B cell (primary cell): ENCODE measurements at places on chromosomes 1 and 21.
A peak's percentile ranks its signal among the peaks of the same experiment; 100 is the strongest.

GRCh38 chr1:84603941-84604830 lies 29.9 kb upstream of the CTBS start:
- DNase-seq = no peak

GRCh38 chr21:17051054-17051453 lies 461.8 kb upstream of the CXADR start:
- DNase-seq = no peak

DNA sequence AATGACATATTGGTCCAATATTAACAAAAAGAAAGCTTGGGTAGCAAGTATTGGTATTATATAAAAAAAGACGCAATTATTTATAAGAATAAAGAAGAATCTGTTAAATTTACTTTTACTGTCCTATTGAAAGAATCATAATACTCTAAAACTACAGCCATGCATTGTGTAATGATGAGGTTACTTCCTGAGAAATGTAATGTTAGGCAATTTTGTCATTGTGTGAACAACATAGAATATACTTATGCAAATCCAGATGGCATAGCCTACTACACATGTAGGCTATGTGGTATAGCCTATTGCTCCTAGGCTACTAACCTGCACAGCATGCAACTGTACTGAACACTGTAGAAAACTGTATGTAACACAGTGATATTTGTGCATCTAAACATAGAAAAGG lies 121.2 kb upstream of the PTGFR start:
- DNase-seq = no peak

- DNase-seq = no peak
Measured at GRCh38 chr21:21807598-21807903, 809.3 kb downstream of the NCAM2 start.

DNA sequence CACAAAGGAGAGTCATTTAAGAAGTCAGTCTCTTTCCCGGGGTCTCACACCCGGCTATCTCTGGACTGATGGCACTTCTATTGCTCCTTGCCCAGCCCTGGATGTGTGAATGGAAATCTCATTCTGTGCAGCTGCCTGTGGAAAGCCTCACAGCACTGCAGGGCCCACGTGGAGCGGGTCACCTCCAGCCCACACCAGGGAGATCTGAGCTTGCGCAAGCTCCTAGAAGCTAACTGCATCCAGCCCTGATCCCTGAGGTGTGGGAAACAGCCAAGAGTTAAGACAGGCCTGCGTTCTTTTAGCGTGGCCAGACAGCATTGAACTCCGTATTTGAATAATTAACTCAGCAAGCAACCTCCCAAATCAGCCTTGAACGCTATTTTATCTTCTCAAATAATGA lies 150.5 kb downstream of the LRIG2 start:
- no peak for DNase-seq

- no peak for DNase-seq
Measured at GRCh38 chr1:4527819-4528218, 126.6 kb upstream of the AJAP1 start.

DNA sequence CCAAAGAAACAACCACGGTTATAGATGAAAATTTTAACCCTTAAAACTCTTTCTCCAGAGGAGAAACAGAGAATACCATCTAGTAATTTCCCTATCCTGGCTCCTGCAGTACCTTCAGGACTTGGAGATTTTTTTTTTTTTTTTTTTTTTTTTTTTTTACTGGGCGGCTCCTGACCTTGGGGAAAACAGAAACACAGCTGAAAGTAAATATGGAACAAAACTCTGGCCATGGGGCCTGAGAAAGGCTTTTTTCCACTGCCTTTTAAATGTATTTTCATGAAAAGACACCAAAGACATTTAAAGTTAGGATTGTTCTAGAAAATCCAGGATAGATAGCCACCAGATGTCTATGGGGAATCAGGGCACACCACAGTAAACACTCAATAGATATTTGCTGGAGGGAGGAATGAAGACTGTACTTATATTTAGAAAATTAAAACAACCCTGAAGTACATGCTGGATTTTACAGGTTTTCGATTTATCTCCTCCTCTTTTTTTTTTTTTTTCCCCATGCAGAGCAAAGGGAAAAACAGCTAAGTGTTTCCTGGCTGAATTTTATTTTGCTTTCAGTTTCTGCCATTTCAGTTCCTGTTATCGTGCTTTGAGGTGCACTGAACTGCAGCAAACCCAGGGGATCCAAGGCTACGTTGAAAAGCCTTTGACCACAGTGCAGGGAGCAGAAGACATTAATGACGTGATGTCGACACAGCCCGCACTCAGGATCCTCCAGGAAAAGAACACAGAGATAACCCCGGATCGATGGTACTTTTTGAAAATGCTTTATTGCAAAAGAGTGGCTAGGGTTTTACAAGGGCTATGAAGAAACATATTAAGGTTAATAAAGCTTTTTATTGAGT lies 35.7 kb upstream of the CNN3 start:
- DNase-seq = peak; percentile 76

DNA sequence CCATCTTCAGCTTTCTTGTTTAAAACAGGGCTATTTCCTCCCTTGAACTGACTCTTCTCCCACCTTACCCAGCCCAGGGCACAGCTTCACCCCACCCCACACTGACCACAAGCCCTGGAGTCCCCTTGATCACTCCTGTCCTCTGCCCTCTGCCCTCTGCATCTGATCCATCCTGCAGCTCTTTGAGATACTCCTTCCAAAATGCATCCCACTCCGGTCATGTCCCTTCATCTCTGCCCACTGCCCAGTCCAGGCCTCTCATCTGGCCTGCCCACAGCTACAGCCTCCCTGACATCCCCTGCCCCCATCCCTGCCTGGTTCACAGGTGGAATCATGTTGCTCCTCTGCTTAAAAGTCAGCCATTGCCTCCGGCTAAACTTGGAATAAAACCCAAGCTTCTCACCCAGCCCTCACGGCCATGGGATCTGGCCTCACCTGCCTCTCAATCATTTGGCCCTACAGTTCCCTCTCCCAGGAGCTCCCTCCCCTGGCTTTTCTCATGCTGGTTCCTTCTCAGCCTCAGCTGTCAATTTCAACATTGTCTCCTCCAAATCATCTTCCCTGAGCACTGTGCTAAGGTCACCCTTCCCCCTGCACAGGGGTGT lies 202.0 kb downstream of the MATN1 start:
- no peak for DNase-seq

DNA sequence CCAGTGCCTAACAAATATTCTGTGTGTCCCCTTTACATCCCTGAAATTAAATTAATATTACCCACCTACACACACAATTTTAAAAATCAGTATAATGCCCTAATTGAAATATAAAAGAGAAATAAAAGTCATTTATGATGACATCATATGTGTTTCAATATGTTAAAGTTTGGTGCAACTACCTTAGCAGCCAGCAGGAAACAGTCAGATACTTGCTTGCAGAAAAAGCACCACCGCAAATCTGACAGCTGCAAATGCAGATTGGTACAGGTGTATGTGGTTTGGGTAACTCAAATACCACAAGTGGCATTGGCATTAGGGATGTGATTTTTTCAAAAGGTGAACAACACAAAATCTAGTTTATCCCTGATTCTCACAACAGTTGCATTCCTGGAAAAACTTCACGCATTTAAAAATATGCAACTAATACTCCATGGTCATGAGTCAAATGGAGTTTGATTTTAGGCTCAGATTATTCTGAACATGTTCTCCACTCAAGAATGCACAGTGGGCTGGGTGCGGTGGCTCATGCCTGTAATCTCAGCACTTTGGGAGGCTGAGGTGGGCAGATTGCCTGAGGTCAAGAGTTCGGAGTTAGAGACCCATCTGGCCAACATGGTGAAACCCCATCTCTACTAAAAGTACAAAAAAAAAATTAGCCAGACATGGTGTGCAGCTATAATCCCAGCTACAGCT lies 106.3 kb downstream of the EDEM3 start:
- no peak for DNase-seq

DNA sequence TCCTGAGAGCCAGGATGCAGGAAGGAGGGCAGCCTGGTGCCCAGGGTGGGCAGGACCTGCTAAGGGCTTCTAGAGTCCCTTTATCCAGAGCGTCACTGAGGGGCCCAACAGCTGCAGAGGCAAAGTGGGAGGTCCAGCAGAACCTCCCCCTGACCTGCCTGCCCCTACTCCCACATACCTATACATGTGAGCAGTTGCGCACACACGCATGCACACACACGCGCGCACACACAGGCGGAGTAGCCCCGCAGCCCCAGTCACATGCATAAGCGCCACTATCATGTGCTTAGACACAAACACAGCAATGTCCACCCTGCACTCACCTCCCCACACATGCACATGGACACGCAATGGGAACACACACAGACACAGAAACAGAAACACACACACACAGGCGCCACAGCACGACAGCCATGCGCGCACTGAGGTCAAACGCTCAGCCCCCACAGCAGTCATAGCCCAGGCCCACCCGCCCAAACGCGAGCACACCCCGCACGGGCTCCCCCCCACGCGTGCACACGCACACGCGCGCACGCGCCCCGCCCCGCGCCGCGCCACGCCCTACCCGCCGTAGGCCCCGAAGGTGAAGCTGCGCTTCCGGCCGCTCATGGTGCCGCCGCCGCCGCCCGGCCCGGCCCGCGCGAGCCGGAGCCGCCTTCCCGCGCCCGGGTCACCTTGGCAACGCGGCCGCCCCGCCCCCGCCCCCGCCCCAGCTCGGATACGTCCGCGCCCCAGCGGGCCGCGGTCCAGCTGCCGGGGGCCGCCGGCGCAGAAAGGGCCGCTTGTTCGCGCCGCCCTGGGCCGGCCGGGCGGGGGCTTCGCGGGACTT lies 17.7 kb downstream of the RAP1GAP start:
- DNase-seq = peak; percentile 58

GRCh38 chr1:41983451-41983850 lies 64.7 kb upstream of the HIVEP3 start:
- no peak for DNase-seq

DNA sequence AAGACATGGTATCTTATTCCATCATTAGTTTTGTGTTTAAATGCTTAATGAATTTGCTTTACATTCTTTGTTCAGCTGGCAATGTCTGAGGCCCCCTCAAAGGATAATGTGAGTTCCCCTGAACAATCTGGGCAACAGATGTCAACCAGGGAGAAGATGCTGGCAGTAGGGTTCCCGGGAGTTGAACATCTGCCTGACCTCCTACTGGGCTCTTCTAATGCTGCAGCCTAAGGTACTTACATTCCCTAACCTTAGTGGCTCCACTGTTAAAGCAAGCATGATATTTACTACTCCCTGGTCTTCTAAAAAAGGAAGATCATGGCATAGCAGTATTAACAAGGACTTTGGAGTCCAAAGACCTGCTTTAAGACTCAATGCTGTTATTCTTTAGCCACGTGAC lies 574.9 kb upstream of the NR5A2 start:
- no peak for DNase-seq

GRCh38 chr1:6686294-6686693 lies 15.3 kb downstream of the DNAJC11 start:
- no peak for DNase-seq

GRCh38 chr1:15477646-15478212 lies 1.8 kb downstream of the CELA2B start:
- DNase-seq = no peak

- DNase-seq = no peak
Measured at GRCh38 chr1:48930011-48930410, 153.3 kb upstream of the BEND5 start.

DNA sequence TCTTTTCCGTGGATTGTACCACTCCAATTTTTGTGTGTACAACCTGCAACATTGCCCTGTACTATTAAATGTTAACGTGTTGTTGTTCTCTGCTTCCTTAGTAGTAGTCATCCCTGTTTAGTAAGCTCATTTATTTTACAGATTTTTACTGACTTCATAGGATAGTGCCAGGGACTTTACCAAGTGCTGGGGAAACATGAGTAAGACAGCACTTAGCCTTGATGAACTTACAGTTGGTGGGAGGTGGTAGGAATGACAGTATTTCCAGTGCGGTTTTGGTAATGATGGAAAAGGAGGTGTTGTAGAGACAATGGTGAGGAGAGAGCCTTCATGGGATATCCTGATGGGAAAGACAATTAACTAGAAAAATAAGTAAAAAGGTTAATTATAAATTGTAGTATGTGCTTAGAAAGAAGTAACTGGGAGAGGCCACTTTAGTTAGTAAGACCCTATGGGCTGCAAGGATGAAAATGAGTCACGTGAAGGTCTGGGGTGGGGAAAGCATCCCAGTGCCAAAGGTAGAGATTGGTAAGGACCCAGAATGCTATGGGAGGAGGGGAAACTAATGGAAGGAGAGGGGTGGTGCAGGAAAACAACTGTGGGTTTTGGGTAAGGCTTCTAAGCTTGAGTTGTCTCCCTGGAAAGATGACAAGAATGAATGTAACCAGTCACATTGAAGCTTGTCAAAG lies 1.7 kb downstream of the RLF start:
- DNase-seq = no peak

GRCh38 chr1:231792634-231793033 lies 166.0 kb downstream of the DISC1 start:
- DNase-seq = no peak

DNA sequence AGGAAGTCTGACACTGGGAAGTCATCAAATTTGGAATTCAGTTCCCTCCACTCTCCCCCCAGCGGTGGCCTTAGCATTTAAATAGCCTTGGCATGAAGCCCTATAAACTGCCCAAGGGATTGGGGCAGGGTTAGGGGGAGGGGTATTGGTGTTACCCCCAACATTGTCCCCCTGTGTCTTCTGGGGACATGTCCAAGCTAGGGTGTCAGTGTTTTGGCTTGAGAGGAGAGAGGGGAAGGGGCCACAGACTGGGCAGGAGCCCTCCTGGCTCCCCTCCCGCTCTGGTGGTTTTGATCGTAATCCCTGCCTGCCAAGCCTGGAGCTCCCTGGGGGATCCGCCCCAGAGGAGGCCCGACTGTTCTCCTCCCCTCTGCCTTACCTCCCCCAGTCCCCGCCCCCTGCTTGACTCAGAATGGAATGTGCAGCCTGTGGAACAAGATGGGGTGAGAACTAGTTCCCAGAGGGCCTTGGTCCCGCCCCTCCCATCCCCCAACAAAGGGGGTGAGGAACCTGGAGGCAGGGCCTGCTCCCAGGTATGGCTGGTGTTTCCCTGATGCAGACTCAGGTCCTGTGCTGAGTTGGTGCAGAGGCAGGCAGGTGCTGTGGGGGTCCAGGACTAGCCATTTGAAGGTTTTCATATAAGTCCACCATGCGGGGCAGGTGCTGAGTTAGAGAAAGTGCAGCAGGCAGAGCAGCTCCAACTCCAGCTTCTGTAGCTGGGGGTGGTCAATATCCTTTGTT lies 7.4 kb downstream of the SOX13 start:
- no peak for DNase-seq

DNA sequence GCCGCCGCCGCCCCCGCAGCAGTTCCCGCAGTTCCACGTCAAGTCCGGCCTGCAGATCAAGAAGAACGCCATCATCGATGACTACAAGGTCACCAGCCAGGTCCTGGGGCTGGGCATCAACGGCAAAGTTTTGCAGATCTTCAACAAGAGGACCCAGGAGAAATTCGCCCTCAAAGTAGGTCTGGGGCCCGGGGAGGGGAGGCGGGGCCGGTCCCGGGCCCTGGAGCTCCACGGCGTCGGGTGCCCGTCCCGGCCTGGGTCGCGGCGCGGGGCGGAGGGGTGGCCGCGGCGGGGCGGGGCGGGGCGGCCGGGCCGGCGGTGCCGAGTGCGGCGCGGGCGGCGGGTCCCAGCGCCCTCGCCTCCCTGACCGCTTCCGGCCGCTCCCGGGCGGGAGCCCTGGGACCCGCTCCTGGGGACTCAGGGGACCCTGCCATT lies 646 bp downstream of the MAPKAPK2 start:
- peak; percentile 62 for DNase-seq
